ENCODE measurements at places on chromosomes 5 and 9.

- DNase-seq: peak; percentile 58
Observed at GRCh38 chr9:87793292-87793691, 67.4 kb downstream of the CTSL start.

DNA sequence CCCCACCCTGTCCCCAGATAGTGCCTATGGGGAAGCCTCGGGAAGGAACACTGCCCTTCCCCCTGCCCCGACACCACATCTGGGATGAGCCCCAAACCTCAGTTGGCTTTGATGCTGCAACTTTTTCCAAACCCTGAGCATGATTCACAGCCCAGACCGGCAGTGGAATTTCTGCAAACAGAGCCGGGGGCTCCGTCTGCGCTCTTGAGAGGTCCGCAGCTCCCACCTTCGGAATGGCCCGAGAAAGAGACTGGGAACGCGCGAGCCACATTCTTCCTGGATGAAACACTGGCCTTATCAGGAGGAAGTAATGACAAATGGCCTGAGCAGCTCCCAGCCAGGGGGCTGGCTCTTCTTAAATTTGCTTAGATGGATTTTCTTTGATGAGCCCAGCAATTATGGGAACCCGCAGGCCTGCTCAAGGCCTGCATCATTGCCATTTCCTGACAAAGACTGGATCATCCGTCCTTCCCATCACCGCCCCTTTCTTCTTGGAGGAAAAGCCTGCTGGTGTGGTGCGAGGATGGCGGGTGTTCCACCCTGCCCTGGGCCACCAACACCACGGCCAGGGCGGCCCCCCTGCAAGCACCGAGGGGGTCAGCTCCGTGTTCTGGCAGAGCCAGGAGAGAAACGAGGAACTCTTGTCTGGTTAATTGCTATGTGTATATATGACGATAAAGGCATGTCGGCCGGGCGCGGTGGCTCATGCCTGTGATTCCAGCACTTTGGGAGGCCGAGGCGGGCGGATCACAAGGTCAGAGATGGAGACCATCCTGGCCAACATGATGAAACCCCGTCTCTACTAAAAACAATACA is 38.8 kb upstream of the COL5A1 start:
- DNase-seq: peak; percentile 97

- DNase-seq: no peak
Observed at GRCh38 chr9:110255034-110255462, 1.3 kb downstream of the TXN start.

DNA sequence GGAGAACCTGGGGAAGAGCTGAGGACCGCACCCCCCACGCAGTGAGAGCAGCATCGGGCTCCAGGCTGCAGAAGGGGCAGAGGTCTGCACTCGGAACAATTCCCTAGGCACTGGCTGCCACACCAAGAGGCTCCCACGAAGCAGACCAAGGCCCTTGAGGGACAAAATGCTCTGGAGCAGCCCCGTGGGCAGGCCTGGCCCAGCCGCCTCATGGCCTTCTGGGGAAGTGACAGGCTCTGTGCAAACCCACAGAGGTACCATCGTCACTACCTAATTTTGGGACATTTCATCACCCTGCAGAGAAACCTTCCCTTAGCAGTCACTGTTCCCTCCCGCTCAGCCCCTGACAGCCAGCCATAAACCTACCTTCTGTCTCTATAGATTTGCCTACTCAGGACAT is 15.9 kb downstream of the FBXW5 start:
- no peak for DNase-seq

DNA sequence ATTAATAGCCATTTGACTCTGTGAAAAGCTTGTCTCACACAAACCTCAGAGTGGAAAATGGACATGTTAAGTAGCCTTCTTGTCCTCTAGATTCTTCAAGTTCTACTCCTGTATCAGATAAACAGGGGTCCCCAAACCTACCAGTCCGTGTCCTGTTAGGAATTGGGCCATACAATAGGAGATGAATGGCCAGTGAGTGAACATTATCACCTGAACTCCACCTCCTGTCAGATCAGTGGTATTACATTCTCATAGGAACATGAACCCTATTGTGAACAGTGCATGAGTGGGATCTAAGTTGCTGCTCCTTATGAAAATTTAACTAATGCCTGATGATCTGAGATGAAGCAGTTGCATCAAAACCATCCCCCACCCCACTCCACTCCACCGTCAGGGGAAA is 136.3 kb downstream of the TMEM232 start:
- no peak for DNase-seq

GRCh38 chr5:90747693-90748092 is 189.1 kb downstream of the ADGRV1 start:
- no peak for DNase-seq

GRCh38 chr9:117412841-117413240 is 2.0 kb downstream of the ASTN2 start:
- DNase-seq: no peak

GRCh38 chr9:133051966-133052539 is 9.7 kb upstream of the CEL start:
- no peak for DNase-seq

DNA sequence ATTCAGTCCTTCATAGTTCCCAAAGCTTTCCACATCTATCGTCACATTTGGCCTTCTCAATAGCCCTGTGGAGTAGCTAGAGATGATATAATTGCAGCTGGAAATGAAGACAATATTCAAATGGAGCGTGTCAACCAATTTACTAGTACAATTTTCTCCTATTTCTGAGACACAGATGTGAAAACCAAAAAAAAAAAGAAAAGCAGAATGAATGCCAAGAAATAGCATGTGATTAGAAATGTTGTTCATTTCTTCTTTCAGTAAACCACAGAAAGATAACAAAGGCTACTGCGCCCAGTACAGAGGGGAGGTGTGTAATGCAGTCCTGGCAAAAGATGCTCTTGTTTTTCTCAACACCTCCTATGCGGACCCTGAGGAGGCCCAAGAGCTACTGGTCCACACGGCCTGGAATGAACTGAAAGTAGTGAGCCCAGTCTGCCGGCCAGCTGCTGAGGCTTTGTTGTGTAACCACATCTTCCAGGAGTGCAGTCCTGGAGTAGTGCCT is 99.0 kb downstream of the MUSK start:
- DNase-seq: no peak

DNA sequence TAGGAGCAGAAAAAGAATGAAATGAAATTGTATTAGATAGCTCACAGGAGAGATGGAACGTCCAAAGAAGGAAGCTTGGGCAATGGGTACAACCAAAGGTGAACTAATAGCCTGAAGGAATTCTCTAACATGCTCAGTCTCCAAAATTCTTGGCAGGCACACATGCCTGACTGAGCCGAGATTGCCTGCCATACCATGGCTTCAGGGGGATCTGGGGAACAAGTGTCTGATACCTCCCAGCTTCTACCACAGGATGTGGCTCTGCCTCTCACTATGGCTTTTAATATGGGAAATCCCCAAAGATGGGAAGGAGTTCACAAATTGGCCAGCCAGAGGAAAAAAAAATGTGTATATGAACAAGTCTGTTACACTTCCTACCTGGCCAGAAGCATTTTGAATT is 3.6 kb upstream of the PALM2AKAP2 start:
- DNase-seq: no peak

GRCh38 chr5:67963789-67964519 is 251.6 kb upstream of the PIK3R1 start:
- DNase-seq: no peak

GRCh38 chr9:126420643-126421564 is 94.3 kb downstream of the MVB12B start:
- DNase-seq: no peak

- no peak for DNase-seq
Observed at GRCh38 chr5:171427318-171428167, 8.1 kb downstream of the FGF18 start.

- DNase-seq: no peak
Observed at GRCh38 chr5:164708831-164709230, 1203.4 kb downstream of the MAT2B start.

- peak; percentile 28 for DNase-seq
Observed at GRCh38 chr5:95445995-95446394, 54.8 kb downstream of the FAM81B start.

DNA sequence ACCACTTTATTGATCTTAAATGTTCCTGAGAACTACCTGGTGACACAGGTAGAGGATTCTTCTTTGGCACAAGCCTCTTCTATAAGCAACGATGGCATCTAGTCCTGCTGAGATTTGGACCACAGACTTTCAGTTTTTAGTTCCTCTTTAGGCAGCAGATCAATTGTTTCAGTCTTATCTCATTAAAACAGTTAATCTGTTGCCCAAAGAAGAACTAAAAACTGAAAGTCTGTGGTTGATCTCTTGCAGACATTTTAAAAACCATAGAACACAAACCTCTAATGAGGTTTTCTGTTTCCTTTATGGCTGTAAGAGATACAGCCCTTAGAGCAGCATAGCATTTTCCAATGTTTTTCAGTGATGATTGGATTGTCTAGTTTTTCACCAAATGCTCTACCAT is 480.9 kb downstream of the MTRR start:
- no peak for DNase-seq

GRCh38 chr9:3840311-3840710 is 314.5 kb upstream of the RFX3 start:
- no peak for DNase-seq

DNA sequence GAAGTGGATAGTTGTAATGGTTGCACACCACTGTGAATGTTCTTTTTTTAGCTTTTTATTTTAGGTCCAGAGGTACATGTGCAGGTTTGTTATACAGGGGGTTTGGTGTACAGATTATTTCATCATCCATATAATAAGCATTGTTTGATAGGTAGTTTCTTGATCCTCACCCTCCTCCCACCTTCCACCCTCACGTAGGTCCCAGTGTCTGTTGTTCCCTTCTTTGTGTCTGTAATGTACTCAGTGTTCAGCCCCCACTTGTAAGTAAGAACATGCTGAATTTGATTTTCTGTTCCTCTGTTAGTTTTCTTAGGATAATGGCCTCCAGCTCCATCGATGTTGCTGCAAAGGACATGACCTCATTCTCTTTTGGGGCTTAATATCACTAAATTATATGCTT is 99.7 kb downstream of the HTR4 start:
- DNase-seq: no peak

DNA sequence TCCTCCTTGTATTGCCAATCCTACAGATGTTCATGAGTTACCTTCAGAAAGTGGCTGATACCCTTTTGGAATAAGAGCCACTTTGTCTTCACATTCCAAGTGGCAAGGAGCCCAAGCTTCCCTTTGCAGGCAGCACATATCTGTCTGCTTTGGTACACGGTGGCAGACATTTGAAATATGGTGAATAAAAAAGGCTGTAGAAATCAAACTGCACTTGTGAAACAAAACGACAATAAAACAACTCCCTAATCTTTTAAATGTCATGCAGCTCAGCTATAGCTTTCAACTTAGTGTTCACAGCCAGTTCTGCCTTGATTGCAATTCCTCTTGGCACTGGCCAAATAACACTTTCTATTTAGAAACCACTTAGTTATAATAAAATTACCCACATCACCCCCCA is 35.0 kb upstream of the DMAC1 start:
- DNase-seq: no peak

- no peak for DNase-seq
Observed at GRCh38 chr5:33781286-33781685, 110.5 kb downstream of the ADAMTS12 start.

DNA sequence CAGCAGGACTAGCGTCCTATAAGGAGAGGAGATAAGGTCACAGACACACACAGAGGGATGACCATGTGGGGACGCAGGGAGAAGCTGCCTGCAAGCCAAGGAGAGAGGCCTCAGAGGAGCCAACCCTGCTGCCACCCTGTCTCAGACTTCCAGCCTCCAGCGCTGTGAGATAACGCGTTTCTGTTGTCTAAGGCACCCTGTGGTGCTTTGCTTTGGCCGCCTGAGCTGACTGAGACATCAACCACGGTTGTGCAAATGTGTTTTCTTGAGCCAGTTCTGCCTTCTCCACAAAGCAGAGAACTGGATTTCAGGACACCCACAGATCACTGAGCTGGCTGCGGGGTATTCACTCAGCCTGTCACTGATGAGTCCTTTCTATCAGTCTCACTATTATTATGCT is 149.1 kb downstream of the NXNL2 start:
- DNase-seq: no peak

DNA sequence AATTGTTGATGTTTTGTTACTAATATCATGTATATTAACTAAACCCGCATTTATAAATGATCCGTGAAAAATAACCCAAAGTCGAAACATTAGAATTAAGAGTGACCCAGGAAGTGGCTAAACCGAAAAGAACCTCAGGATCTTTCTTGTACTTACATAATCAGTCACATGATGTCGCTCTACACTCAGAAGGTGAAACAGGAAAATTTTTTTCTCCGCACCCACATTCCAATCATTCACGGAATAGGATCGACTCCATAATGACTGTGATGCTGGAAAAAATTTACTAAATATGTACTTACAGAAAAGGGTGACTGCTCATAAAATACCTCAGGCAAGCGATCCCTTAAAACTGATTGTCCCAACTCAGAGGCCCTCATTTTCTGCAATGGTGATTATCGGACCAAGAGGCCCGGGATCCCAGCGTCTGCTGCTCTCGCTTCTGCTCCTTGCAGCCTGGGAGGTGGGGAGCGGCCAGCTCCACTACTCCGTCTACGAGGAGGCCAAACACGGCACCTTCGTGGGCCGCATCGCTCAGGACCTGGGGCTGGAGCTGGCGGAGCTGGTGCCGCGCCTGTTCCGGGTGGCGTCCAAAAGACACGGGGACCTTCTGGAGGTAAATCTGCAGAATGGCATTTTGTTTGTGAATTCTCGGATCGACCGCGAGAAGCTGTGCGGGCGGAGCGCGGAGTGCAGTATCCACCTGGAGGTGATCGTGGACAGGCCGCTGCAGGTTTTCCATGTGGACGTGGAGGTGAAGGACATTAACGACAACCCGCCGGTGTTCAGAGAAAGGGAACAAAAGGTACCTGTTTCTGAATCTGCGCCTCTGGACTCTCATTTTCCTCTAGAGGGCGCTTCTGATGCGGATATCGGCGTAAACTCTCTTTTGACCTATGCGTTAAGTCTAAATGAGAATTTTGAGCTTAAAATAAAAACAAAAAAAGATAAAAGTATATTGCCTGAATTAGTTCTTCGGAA is at the start of gene PCDHA12:
Gene PCDHA12, plus strand, starts transcription at position 224 of the 981 bp plus-strand sequence. Its CDS starts 165 bp downstream, at position 389.
- DNase-seq: no peak

DNA sequence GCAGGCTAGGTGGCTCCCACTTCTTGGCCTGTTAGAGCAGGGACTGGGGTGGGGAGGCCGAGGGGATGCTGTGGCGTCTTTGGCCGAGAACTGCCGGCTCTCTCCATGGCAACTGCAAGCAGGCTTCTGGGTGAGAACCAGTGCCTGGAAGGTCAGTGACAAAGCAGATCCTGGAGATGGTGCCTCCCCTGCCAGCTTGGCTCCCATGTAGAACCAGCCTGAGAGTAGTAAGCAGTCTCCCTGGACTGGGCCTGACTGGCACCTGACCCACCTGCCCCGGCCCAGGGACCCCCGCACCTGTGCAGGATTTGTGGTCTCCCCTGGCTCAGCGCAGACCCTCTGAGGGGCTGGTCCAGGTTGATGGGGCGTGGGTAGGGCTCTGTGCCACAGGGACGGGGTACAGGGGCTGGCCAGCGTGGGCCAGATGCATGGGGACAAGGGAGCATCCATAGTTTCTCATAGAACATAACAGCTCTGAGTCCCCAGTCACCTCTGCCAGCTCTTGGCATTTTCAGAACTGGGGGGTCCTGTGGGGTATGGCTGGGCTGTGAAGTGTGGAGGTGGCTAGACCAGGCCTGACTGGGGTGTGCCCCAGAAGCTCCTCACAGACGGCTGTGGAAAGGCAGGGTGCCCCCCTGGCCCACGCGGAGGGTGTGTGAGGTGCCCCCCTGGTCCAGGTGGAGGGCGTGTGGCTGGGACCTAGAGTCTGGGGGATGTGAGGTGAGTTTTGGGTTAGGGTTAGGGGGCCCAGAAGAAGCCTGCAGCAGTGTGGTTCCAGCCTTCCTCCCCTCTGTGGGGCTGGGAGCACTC is 22.2 kb downstream of the CACNA1B start:
- no peak for DNase-seq

- DNase-seq: no peak
Observed at GRCh38 chr5:56346044-56346710, 113.0 kb upstream of the ANKRD55 start.
